Progenitor cell of endocrine pancreas (in vitro differentiated cells): ENCODE measurements at places on chromosomes 5 and 9.
A peak's percentile ranks its signal among the peaks of the same experiment; 100 is the strongest.

- no peak for DNase-seq
Observed at GRCh38 chr5:12794476-12795332, 890.5 kb upstream of the CTNND2 start.

- DNase-seq: no peak
Observed at GRCh38 chr9:82972446-82972845, 90.5 kb downstream of the RASEF start.

DNA sequence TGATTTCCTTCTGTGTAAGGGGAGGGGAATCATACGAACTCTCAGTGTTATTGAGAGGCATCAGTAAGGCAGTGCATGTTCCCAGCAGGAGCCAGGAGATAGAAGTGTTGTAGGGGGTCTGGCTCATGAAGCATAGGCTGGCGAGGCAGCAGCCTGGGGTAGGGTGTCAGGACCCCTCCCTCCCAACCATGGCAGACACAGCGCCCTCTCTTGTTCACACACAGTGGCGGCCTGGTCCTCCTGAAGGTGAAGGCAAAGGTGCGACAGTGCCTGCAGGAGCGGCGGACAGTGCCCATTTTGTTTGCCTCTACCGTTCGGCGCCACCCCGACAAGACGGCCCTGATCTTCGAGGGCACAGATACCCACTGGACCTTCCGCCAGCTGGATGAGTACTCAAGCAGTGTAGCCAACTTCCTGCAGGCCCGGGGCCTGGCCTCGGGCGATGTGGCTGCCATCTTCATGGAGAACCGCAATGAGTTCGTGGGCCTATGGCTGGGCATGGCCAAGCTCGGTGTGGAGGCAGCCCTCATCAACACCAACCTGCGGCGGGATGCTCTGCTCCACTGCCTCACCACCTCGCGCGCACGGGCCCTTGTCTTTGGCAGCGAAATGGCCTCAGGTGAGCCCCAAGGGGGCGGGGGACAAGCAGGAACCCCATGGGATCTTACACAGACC, 4.7 kb downstream of the SLC27A4 start:
- DNase-seq: no peak

DNA sequence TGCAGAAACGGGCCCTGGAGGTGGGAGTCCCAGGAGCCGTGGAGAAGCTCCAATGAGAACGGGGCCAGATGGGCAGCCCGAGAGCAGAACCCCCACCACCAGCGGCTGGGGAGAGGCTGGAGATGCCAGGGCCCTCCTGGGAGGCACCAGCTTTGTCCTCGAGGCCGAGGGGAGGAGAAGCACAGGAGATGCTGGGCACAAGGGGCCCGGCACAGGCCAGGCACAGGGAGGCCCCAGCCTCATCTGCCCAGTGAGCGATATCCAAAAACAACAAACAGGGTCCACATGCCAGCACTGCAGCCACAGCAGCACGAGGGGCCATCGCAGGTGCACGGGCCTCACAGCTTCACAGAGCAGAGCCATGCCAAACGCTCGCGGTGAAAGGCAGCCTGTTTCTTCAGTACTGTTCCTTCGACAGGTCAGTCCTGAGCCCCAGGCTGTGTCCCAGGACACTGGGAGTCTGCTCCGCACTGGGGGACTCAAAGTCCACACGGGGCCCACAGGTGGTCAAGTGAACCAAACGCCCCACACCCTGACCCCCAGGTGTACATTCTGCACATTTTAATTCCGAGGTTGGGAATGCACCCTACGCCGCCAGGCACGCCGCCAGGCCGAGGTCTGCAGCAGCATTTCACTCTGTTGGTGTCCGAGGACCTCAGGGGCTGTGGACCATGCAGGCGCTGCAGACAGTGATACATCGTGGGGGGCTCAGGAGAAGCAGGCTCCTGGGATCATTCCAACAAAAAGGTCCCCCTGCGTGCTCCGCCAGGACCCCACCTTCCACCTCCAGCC, 9.5 kb downstream of the LPCAT1 start:
- DNase-seq: peak; percentile 7
